NCI-H2171 (cell line): ENCODE measurements at places on chromosomes 2 and 18.

DNA sequence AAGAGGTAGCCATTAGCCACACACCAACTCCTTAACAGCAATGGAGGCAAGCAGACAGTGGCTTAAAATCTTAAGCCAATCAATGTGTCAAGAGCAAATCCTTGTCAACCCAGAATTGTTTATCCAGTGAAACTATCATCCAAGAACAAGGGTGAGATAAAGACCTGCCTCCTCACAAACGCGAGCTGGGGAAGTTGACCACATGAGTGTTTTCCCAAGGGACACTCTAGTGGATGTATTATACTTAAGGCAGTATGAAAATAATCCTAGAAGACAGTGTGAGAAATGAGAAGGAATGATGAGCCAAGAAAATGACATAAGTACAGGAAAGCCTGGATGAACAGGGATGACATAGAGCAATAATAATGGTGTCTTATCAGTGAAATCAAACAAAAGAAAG is 209.6 kb downstream of the TWIST2 start:
- no peak for DNase-seq

- DNase-seq, result no peak
Measured at GRCh38 chr2:111692311-111692710, 191.7 kb downstream of the ANAPC1 start.

DNA sequence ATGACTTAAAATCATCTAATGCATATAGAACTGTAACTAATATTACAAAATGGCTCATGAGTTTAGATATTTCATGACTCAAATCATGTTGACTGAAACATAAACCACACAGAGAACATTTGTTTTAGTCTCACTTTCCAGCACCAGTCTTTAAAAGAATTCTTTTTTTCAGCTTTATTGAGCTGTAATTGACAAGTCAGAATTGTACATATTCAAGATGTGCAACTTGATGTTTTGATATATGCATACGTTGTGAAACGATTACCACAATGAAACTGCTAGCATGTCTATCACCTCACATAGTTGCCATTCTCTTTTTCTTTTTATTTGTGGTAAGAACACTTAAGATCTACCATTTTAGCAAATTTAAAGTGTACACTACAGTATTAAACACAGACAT is 25.0 kb upstream of the TMEM178A start:
- no peak for DNase-seq

DNA sequence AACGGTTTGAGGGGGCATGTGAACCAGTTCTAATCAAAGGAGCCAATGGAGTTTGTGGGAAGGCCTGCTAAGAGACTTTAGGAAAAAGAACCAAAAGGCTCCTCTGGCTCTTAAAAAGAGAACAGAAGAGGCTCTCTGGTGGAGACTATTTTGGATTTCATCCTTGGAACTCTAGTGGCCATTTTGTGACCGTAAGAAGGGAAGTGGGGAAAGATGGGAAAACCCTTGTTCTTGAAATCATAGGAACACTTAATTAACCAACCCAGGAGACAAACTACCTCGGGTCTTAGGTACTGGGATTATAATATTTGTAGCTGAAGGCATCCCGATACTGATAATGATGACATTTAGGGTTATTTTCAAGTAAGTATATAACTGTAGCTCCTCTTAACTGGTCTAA is 125.3 kb upstream of the SP3 start:
- DNase-seq, result no peak

DNA sequence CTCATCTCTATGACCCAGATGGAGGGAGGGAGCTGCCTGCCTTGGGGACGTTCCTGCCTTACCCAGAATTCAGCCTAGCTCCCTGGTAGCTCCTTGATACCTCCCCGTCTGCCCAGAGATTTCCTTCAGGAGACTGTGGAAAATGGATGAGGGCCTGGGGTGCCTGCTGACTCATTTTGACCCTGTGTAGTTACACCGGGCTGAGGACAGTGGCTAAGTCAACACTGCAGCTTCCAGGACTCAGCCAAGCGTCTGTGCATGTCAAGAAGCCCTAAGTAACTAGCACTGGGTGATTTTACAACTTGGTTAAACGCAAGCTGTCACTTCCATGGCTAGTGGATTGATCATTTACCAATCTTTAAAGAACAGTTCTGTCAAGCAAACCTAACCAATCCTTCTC is 23.3 kb upstream of the EPAS1 start:
- DNase-seq, result no peak

DNA sequence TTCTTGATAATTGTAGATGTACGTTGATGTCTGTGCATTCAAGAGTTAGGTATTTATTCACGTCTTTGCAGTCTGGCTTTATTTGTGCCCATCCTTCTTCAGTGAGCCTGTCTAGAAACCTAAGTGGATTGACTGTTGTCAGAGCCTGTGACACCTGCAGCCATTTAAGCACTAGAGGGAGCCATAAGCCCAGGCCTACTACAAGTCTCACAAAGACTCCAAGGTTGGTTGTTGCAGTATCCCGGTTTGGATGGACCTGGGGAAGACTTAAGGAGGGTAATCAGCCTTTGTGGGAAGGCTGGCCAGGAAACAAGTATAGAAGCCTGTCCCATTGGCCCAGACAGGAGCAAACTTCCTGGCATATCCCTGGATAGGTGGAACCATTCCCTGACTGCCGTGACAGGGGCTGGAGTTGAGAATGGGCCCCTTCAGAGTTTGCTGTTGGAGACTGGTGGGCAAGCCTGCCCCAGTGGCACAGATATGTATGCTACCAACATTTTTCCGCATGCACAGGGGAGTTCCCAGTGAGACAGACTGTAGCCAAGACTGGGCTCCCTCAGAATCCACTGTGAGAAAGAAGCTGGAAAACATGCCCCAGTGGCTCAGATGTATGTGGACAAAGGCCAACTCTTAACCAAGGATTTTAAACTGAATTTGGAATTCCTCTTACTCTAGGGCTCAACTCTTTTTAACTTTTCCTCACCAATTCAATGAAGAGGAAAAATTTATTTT is 9.3 kb upstream of the LRRC30 start:
- DNase-seq, result peak; percentile 60

- DNase-seq, result no peak
Measured at GRCh38 chr2:173043897-173044519, 31.6 kb upstream of the MAP3K20 start.

DNA sequence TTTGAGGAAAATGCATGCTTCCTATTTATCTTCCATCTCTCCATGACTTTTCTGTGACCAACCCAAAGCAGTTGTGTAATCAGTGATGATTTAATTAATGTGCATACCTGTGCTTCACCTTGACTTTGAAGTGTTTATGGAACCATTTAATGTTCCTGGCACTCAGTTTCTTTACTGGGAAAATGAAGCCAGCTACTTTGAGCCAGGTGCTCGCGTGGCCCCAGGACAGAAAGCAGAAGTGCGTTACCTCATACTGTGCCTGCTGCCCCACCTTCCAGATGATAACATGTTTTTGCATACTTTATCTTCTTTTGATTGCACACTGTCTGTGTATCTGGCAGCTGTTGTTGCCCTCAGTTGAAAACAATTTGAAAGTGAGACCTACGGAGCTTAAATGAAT is 61.3 kb downstream of the PMAIP1 start:
- peak; percentile 56 for DNase-seq

DNA sequence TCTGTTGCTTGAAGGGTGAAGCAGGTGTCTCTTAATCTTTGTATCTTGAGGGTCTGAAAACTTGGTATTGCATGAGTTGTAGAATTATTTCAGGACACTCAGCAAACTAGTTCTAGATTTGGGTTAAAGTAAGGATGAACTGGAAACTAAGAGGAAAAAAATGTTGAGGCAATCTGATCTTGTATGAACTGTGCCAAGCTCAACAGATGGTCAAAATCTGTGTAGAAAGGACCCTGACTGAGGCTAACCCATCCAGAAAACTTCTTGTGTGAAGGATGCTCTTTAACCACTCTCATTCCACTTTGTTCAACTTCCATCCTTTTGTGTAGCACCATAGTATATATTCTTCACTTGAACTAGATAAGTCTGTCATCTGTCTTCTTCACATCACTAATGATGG is 861.7 kb downstream of the SLC4A3 start:
- no peak for DNase-seq

DNA sequence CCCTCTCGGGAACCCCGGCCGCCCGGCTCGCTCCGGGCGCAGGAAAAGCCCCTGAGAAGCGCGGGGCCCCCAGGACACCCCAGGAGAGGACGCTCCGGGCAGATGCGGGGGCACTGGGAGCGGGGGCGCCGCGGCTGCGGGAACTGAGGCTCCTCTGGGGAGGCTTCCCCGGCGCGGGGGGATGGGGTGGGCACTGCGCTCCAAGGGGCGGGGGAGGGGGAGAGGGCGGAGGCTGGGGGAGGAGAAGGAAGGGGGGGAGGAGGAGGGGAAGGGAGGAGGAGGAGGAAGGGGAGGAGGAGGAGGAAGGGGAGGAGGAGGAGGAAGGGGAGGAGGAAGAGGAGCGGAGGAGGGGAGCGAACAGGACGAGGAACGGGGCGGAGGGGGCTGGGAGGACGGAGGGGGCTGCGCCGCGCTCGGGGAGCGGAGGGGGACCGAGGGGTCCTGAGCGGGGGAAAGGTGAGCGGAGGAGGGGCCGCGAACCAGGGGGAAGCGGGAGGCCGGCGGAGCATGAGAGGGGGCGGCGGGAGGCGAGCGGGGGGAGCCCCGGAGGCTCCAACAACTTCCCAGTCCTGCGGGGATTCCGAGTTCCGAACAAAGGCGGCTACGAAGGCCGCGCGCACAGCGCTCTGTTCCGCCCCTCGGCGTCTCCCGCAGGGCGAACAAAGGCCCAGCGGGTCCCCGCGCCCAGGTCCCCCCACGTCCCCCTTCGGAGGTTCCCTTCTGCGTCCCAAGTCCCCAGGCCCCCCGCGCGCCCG is 742 bp downstream of the PXDN start:
- no peak for DNase-seq

DNA sequence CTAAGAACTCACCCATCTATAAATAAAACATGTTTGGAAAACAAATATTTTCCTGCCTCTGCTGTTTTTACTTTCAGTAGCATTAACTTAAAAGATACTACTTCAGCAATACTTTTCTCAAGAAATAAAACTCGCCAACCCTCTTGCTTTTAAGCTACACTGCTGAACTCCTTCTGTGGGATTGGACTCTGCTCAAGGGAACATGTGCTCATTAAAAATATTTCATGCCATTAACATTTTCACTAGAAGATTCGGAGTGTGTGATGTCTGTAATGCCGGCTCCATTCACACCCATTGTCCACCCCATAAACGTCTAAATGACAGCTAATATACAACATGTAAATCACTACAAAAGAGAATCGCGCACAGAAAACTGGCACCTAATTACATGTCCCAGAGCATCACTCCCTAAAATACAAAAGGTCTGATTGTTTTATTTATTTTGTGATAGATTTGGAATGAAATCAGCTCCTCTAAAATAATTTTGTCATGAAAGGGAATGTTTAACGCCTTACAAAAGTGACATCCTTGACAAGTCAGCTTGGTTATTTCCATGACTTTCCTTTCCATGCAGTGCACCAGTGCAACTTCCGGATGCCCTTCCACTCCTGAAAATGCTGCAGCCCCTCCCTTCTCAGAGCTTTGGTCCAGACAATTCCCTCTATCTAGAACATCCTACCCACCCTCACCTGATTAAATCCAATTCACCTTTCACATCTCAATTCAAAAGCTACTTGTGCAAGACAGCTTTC is 73.1 kb downstream of the ANKRD44 start:
- DNase-seq, result no peak
